ENCODE measurements at places on chromosomes 3 and 15.

DNA sequence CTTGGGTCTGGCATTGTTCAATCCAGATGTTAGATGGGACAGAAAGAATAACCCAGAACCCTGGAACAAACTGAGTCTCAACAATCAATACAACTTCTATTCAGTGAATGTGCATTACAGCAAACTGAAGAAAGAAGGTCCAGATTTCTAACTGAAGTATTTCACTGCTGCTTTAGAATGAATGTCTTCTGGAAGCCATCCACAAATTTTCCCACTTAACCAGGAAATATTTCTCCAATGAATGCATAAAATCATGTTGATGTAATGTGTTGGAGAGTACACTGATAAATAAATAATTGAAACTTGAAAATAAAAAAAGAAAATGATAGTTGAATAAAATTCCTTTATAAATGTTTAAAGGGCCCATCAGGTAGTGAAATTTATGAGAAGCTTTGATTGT lies 658.6 kb downstream of the ZBBX start:
- DNase-seq, result no peak

GRCh38 chr3:105618556-105618955 lies 250.3 kb downstream of the CBLB start:
- DNase-seq, result no peak

GRCh38 chr3:46646700-46647099 lies 34.4 kb downstream of the FAM240A start:
- DNase-seq, result peak; percentile 55

GRCh38 chr15:35691173-35691761 lies 145.3 kb upstream of the DPH6 start:
- DNase-seq, result no peak

DNA sequence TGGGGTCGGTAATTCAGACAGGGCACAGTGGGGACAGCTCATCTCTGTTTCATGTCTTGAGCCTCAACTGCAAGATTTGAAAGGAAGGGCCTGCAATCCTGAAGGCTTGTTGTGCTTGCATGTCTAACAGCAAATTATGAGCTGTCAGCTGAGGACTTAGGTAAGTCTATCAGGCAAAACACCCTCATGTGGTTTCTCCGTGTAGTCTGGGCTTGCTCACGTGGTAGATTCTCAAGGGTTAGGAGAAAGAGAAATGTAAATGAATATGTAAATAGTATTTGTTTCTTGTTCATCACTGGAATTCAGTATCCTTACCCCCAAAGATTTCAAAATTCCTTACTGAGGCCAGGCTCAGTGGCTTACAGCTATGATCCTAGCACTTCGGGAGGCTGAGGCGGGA lies 30.1 kb upstream of the HYKK start:
- no peak for DNase-seq

DNA sequence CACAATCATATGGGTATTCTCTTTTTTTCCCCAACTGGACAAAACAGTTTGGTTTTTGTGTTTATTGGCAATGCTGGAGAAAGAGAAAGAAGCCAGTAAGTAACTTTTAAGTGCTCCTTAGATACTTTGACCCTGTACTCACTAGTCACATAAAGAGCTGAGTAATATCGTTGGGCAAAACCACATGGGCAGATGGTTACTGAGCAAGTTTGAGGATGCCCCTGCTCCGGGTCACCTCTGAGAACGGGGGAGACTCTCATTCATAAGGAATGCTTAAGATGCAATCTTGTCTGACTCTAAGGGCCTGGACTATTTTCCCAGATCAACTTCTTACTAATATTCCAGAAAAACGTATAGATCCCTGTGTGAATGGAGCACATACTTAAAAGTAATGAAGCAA lies 106.4 kb upstream of the SLC2A2 start:
- peak; percentile 53 for DNase-seq

GRCh38 chr3:61813636-61814035 lies 252.3 kb downstream of the PTPRG start:
- no peak for DNase-seq

DNA sequence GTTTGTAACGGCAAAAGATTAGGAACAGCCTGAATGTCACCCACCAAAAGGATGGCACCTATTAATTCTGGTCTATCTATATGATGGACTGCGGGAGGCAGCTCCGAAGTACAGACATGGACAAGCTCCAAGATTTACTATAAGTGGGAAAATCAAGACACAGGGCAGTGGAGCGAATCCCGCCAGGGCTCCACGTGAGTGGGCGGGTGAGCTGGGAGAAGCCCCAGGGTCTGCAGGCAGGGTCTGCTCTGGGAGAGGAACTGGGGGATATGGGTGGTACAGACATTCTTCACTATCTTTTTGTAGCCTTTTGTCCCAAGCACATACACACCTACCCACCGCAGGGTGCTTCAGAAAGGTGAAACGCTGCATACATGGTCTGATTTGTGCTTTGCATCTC lies 38.2 kb upstream of the SPTBN5 start:
- no peak for DNase-seq

GRCh38 chr3:54356261-54357045 lies 234.1 kb downstream of the CACNA2D3 start:
- no peak for DNase-seq

DNA sequence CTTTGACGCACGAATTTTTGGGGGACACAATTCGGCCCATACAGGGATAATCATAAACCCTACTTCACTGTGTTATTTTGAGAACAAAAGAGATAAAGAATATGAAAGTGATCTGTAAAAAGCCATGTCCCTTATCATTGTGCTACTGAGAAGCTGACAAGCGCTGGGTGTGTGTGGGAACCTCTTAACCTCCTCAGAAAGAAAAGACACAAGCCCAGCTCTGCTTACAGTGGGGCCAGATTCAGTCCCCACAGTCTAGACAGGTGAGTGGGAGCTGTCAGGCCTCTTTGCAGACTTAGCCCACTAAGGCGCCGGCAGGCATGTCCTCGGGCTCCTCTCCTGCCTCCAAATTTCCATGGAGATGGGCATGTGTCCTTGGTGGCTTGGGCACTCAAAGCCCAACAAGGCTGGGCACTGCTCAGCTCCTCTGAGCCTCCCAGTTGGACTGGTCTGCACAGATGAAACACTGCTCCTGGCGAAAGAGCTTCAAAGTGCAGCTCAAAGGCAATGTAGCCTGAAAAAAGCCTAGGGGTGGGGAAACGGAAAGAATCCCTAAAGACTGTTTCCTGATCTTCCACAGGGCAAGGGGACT lies 64.4 kb upstream of the ETV5 start:
- no peak for DNase-seq

DNA sequence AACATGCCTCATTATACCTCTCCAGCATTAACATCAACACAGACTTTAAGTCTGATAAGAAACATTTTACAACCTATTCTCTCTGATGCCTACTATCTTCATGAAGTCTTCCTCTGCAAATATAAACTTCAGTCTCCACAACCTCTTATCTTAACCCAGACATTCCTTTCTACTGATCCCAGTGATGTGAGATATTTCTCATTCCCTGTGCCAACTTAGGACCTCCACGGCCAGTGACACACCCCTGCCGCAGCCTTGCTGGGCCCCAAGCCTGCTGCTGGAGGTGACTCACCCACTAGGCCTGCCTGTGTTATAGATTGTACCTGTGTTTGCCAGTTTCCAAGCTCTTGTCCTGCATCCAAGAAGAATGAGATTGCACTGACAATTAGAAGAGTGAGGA lies 734.5 kb upstream of the CADM2 start:
- no peak for DNase-seq

- DNase-seq, result no peak
These were observed 731.6 kb downstream of the NAALADL2 start for GRCh38 chr3:175590745-175591144.

DNA sequence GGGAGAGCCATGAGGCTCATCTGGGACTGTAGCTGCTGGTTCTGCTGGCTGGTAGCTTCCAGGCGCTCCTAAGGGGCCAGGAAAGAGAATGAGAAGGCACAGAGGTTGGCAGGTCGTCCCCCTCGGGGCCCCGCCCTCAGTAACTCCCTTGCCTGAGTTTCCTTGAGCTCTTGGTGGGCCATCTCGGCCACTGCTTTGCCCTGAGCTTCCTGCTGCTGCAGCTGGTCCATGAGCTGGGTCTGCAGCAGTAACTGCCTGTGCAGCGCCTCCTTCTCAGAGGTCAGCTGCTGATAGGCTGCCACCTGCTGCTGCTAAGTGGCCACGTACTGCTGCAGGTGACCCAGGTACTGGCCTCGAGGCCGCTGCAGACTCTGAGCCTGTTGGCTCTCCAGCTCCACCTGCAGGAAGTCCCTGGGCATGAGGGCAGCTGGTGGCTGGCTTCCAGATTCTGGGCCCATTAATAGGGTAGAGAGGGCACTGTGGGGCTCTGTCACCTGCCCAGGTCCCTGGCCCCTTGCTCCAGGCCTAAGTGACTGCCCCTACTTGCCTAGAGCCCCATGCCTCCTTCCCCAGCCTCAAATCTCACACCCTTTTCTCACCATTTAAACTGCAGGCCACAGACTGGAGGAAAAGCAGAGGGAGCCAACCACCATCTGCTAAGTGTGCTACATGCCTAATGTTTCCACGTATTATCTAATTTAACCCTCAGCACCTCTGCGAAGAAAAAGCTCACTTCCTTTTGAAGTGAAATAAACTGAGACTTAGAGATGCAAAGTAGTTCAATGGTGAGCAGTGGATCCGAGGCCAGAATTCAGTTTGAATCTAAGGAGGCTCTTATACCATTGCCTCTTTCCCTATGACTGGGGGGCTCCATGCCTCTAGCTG lies 10.8 kb upstream of the VPS33B start:
- no peak for DNase-seq

- no peak for DNase-seq
These were observed 11.2 kb upstream of the CHCHD6 start for GRCh38 chr3:126692858-126693257.

DNA sequence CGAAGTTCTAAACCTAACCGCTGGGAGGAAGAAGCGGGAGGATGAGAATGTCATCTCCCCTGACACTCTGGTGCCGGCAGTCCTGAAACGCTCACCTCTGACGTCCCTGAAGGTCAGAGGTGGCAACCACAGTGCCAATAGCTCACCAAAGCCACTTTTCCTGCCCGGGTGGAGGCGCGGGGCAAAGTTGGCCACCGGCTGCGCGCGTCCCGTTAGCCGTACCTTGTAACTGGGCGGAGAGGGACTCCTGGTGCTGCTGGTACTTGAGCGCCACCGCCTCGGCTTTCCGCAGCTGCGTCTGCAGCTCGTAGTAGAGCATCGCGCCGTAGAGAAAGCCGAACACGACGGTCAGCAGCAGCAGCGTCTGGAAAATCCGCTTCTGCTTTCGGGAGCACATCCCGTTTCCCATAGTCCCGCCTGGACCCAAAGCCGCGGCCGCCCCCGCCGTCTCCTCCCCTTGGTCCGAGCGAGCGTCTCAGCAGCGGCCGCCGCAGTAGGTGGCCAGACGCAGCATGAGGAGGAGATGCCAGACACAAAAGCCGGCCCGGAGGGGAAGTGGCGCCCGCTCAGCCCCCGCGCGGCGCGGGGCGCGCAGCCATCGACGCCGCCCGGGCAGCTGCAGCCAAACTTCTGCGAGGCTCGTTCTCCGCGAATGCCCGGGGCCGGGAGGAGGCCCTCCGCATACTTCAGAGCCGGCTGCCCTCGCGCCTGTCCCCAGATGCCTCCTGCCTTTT lies 680 bp downstream of the GOLIM4 start:
- no peak for DNase-seq

DNA sequence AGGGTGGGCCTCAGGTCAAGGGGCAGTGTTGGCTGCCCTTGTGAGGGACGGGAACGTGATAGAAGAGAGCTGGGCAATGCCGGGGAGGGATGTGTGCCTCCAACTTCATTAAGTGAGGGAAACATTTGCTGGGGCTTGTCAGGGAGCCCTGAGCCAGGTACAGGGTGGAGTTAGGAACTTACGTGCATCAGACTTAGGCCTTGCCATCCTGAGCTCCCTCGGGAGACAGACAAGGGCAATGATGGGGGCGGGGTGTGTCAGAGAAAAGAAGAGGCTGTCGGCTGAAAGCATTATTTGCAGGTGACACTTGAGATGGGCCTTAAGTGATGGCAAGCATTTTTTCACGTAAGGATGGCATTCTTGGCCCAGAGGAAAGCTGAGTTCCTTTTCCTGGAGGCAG lies 1.6 kb downstream of the FAM131A start:
- DNase-seq, result no peak

DNA sequence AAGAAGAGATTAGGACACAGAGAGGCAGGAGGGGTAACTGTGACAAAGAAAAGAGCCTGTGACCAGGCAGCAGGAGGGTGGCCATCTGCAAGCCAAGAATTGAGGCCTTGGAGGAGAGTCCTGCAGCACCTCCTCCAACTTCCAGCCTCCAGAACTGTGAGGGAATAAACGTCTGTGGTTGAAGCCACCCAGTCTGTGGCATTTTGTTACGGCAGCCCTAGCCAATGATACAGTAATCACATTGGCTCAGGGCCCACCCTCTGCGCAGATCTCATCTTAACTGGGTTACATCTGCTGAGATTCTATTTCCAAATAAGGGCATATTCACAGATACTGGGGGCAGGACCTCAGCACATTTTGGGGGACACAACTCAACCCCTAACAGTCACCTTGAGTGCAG lies 11.3 kb downstream of the SELENOS start:
- DNase-seq, result peak; percentile 60

GRCh38 chr3:198032039-198032936 lies 72.3 kb downstream of the LMLN start:
- no peak for DNase-seq

GRCh38 chr3:52763466-52763865 lies 7.3 kb downstream of the NEK4 start:
- DNase-seq, result no peak

DNA sequence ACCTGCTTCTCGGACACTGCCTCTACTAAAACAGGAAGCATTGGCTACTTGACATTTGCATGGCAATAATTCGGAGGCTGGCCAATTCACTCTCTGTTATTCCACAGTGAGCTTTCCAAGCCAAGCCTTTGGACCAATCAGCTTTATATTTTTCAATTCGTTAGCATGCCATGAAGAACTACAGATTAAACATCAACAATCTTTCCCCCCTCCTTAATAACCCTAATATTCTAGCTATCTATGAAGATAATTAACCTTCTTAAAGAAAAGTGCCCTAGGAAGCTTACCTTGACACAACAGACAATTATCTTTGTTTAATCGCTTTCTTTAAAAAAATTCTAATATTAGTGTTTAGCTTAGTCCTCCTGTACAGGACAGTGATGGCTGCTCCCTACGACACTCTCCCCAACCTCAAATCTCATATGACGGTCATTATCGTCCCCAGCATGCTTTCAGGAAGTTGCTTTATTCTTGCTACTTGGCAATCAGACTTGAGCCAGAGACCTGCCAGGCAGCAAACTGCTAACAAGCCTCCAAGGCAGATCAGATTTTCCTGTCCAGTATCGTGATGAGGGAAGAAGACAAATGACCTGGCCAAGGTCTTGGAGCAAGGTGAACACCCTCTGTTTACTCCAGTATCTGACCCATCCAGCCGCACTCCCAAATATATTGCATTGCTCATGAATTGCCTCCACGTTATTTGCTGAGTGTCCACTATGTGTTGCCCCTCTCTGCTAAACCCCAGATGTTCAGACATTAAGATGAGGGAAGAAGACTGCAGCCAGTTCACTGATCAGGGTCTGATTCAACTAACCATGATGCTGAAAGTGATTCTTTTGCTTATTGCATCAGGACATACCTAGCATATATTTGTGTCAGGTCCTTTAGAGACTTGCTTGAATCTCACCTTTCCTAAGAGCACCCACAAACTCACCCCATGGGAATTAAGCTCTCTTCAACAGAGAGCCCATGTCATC lies 68.1 kb upstream of the LPP start:
- DNase-seq, result no peak

Measured in GM04503 (cell line).